ENCODE measurements at places on chromosomes 1 and 21.

- DNase-seq, result no peak
These were observed 10.9 kb downstream of the C1orf216 start for GRCh38 chr1:35707601-35708440.

DNA sequence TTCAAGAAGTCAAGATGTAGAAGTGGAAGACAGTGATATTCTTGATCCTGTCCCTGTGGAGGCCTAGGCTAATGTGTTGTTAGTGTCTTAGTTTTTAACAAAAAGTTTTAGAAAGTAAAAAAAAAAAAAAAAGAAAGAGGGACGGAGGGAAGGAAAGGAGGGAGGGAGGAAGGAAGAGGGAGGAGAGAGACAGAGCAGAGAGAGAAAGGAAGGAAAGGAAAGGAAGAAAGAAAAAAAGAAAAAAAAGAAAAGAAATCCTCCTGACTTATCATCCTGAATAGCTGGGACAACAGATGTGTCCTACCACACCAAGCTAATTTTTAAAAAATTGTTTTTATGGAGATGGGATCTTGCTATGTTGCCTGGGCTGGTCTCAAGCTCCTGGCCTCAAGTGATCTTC lies 24.6 kb downstream of the PHACTR4 start:
- no peak for DNase-seq

GRCh38 chr1:79592707-79593106 lies 586.2 kb upstream of the ADGRL4 start:
- DNase-seq, result no peak

DNA sequence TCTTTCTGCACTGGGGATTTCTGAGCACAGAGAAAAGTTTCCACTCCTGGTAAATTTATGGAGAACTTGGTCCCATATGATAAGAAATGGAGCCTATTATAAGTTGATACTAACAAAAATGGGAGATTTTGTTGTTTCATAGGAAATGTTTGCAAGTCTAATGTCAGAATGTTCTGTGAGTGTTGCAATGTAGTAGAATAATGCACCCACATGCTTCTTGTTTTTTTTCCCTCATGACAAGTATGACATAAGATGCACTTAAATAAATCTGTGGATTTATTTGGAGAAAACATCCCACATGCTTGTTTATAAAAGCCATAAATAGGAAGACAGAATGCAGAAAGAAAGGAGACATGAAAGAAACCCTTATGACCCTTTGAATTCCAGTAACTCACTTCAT lies 50.8 kb upstream of the KCNJ6 start:
- no peak for DNase-seq

- DNase-seq, result no peak
These were observed 38.9 kb upstream of the IVNS1ABP start for GRCh38 chr1:185355947-185356346.

- no peak for DNase-seq
These were observed 22.6 kb downstream of the PRDX6 start for GRCh38 chr1:173499729-173500128.

GRCh38 chr1:168408884-168409283 lies 128.2 kb downstream of the TBX19 start:
- DNase-seq, result peak; percentile 23

- DNase-seq, result no peak
These were observed 749 bp downstream of the SDCCAG8 start for GRCh38 chr1:243256590-243256989.

DNA sequence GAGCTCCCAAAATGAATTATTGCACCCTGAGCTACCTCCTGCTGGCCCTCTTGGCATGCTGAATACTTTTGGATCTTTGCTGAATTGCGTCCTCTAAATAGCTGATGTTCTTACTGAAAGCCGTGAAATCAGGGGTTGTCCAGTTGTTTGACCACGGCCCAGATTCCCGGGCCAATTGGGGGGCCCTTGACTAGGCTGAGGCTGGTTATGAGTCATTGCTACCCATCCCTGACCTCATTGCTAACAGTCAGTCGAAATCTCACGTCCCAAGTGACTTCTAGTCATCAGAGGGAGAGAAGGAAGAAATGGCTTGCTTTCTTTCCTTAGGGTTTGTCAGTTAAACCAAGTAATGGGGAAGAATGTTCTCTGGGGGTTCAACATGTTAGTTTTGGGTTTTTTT lies 37.4 kb downstream of the SMYD2 start:
- no peak for DNase-seq

GRCh38 chr21:42671778-42672593 lies 18.6 kb downstream of the PDE9A start:
- DNase-seq, result no peak

GRCh38 chr1:65691152-65691900 lies 101.4 kb upstream of the PDE4B start:
- no peak for DNase-seq

DNA sequence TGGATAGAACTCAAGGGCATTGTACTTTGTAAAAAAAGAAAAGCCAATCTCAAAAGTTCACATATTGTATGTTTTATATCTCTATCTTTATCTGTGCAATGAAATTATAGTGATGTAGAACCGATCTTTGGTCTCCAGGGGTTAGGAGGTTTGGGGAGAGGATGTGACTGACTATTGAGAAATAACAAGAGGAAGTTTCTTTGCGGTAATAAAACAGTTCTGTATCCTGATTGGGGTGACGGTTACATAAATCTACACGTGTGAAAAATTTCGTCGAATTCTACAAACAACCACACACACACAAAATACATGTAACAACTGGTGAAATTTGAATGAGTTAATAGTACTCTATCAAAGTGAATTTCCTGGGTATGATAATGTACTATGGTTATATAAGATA lies 10.6 kb upstream of the OR2T33 start:
- DNase-seq, result no peak

- no peak for DNase-seq
These were observed 2.2 kb upstream of the TMEM51 start for GRCh38 chr1:15151377-15151806.

GRCh38 chr1:94532077-94532476 lies 9.5 kb downstream of the F3 start:
- DNase-seq, result no peak

DNA sequence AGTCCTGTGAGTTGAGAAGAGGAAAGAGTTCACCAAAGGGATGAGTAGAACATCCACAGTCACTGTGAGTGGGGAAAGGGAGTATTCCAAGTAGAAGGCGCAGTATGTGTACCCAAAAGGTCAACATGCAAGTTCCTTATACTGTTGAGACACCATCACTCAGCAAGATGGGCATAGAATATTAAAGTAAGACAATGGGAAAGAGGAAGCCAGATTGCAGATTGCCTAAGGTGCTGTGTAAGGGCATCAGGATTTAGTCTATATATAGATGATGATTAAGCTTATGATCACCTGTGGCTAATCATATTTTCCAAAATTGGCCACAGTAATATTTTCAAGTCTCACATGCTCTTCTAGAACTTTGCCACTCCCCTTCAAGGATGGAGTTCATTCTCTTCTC lies 120.1 kb upstream of the CAMK1G start:
- DNase-seq, result no peak

GRCh38 chr1:209585672-209586071 lies 2.2 kb downstream of the CAMK1G start:
- DNase-seq, result no peak

GRCh38 chr1:29812408-29813135 lies 576.2 kb downstream of the PTPRU start:
- DNase-seq, result no peak

DNA sequence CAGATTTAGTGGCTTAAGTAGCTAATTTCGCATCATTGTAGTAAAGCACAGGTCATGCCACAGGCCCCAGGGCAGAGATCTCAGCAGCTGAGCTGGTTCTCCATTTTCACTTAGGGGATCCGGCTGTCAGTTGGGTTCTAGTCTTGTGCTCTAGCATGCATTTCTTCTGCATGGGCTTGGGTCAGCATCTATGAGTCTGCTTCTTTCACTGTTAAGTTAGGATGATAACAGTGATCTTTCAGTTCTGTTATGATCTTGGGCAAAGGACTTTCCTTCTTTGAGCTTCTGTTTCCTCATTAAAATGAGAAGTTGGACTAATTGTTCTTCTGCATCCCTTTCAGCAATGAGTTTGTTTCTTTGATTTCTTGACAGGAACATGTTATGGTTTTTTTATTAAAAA lies 123.6 kb upstream of the DNAH14 start:
- no peak for DNase-seq

DNA sequence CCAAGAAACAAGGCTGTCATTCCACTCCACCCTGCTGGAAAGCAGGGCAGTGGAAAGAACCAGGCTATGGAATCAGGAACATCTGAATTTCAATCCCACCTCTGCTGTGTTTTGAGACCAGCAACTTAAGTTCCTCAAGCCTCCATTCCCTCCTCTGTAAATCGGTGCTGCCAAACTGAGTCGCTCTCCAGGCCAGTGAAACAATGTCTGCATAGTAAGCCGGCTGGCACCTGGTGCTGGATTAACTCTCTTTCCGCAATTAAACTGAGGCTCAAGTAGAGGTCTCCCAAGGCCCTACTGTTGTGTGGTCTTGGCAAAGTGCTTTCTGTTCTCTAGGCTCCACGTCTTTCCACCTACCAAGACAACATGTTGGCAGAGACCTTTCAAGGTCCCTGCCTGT lies 65.3 kb downstream of the SSBP3 start:
- DNase-seq, result no peak

GRCh38 chr1:1183221-1183747 lies 9.6 kb downstream of the TTLL10 start:
- DNase-seq, result no peak

GRCh38 chr1:19831441-19831840 lies 16.4 kb upstream of the RNF186 start:
- DNase-seq, result no peak

DNA sequence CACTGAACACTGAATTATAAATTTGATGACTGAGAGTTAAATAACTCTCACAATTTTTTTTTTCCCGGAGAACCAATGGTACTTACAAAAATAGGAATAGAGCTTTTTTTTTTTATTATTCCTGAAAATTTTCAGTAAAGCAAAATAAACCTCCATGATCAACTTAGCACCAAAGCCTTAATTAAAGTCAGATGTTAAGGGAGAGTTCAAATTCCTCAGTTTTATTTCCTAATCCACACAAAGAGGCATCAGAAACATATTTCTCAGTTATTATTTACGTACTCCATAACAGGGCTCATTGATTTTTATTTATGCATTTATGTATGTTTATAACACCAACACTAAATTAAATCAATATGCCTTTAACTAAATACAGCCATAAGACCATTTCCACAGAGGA lies 55.5 kb downstream of the PLPPR5 start:
- DNase-seq, result no peak

DNA sequence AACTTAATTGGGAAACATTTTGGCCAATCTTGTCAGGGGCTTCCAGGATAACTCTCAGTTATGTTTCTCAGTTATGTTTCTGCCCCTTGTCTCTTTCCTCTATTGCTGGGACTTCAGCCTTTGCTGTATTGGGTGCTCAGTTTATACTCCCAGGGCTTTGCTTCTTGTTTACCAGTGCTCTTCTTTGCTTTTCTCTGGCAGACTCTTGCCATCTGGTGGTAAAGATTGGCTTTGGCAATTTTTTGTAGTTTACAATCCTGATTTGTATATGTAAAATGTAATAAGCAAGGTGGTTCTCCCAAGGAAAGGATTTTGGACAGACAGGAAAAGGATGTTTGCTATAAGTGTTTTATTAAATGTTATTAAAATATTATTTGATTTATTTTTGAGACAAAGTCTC lies 37.9 kb downstream of the FABP3 start:
- no peak for DNase-seq

DNA sequence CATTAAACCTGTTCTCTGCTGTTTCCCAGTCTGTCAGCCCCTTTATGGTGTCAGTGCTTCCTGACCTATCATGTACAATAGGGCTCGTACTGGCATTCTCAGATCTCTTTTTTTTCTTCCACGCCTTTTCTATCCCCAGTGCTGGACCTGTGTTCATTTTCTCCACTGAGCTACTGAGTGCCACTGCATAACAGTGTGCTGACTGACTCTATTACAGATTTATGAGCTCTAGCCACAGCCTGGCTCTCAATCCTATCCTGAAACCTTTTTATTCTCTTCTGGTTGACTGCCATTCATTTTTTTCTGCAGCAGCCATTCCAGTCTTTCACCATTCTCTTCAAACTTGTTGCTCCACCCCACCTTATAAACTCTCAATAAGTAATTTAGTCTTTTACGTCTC lies 59.6 kb upstream of the MACF1 start:
- DNase-seq, result no peak

GRCh38 chr1:63319046-63320021 lies 3.0 kb upstream of the FOXD3 start:
- no peak for DNase-seq

DNA sequence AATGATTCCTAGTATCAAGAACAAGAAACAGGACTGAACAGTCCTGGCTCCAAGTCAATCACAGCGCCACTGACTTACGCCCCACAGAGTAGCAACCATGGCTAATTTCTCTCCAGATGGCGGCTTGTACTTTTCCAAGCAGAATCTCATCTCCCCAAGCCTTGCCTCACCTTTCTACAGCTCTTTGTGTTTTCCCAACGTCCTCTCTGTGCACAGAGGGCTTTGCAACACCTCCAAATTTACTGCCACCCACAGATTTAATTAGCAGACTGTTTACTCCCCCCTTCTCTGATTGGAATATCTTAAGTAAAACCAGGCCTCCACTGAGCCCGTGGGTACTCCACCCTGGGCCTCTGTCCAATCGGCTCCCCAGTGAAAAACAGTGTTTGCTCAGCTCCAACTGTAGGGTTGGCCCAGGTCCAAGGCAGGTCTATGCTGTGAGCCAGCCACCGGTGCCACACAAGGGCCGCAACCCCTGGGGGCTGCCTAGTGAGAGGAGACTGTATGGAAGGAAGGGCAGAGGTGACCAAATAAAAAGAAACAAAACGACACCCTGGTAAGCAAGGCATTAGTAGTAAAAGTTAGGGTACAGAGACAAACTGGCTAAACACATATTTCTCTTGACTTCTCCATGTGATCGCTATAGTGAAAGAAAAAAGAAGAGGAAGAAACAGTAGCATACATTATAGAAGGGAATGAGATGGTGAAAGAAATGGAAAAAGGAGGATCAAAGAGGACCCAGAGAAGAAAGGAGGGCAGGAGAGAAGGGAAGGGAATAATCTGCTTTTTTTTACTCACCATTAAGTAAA lies 128.4 kb upstream of the SOD1 start:
- DNase-seq, result no peak

GRCh38 chr1:207084701-207085180 lies 3.9 kb upstream of the C4BPB start:
- DNase-seq, result no peak
